ENCODE measurements at places on chromosomes 12 and 14. TPM values are rescaled to one million over a fixed set of nuclear protein-coding genes. Genes with fewer than 3 reads are reported as not detected.

DNA sequence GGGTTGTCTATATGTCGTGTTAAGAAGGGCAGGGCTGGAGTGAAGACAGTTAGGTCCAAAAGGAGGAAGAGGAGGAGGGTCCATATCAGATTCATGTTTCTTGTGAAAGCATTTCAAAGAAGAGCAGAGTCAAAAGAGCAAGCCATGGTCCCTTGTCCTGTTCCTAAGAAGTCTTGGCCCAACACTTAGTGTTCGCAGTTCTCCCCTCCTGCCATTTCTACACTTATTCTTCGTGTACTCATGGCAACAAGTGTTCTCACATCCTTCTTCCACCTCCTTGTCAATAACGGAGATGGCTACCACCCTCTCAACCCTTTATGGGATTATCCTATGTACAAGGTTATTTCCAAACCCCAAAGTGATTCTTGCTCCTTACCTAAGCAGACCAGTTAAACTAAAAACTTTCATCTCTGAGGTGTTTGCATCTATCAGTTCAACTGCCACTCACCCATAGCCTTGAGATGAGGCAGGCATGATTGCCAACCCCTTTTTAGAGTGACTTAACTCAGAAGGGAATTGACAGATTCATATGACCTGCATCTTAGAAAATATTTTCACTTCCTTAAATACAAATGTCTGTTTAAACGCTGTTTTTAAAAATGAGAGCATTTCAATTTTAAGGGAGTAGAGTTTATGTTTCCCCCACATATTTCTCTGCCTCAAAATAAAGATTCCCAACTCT is 19.8 kb upstream of the RNASE2 start:
- DNase-seq, result no peak

DNA sequence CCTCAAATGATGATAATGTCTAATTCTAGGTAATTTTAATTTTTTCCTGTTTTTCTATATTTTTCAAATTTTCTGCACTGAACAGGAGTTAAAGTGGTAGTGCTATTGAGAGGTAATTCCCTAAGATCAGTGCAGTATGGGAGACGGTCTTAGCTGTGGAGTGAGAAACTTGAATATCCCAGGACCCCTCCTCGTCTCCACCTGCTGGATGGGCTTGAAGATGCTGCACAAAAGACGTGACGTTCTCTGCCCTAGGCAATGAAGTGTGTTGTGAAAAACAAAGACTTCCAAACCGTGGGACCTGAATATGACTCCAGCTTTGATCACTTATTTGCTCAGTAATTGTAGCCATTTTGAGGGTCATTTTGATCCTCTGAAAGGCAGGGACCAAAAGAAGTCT is 298.1 kb downstream of the VRK1 start:
- peak; percentile 47 for DNase-seq

DNA sequence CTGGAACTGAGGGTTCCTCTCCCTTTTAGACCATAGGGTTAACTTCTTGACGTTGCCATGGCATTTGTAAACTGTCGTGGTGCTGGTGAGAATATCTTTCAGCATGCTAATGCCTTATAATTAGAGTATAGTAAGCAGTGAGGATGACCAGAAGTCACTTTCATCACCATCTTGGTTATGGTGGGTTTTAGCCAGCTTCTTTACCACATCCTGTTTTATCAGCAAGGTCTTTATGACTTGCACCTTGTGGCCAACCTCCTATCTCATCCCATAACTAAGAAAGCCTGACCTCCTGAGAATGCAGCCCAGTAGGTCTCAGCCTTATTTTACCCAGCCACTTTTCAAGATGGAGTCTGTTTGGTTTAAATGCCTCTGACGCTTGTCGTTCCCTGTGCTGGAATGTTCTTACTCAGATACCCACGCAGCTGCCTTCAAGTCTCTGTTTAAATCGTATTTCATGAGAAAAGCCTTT is 44.2 kb downstream of the BBS10 start:
- no peak for DNase-seq

- DNase-seq, result no peak
These were observed 556.7 kb downstream of the TMEM121 start for GRCh38 chr14:106083082-106083481.

DNA sequence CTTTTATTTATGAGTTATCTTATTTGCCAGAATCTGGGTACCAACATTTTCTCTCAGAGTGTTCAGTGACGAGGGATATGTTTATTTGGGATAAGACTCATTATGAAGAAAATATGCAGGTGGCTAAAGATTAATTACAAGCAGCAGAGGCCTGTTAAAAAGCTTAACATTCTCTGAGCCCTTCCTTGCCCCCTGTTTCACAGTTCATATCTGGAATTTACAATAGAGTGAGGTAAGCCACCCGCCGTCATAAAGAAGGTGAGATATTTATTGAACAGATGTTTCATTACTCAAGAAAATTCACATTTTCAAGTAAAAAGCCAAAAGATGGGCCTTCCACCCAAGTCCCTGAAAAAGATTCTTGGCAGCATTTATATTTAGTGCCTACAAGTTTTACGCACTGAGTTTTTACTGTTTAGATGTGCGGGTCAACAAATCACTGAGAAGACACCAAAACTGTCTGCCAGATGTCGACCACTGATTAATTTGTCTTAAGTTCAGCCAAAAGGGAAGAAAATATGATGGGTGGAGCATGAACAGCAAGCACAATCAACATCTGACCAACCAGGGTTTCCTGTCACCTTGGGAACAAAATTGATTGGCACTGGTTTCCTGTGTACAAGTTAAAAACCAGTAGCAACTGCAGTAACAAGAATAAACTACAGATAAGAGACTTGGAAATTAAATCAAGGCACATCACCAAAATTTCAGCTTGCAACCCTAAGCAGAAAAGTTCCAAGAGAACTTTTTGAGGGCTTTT is 85.5 kb upstream of the PTPRB start:
- no peak for DNase-seq

DNA sequence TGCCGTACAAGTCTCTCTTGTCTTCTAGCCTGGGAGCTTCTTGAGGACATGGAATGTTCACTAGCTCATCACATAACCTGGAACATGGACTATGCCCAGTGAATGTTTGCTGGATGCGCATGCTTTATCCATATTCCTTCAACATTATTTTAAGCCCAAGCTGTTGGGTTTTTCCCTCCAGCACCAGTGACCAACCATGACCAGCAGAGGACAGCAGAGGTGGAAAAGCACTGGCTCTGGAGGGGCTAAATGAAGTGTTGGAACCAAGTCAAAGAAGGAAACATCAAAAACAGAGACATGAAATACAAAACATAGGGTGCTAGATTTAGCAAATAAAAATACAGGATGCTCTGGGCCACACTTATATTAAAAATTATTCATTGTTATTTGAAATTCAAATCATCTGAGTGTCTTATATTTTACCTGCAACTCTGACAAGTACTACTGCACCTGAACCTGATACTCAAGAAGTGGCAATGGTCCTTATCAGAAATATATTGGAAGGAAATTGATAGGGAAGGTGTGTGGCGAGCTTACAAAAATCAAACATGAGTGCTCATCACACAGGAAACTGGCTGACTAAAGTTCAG is 23.1 kb upstream of the HELB start:
- peak; percentile 22 for DNase-seq

DNA sequence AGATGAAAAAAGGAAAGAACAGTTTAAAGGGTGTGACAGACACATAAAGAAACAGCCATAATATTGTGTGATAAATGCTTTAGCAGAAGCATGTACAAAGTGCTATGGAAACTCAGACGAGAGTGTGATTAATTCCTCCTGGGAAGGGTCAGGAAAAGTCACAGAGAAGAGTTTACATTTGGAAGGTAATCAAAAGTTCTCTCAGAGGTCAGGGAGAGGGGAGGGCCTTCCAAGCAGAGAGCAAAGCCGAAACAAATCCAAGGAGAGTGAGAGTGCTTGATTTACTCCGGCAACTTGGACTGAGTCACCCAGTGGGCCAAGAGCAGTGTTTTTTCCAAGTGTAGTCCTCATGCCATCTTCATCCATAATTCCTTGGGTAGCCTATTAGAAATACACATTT is 108.3 kb downstream of the IGF1 start:
- DNase-seq, result no peak

The GARIN6 gene
- total RNA-seq, result not detected

The SRSF5 gene
- 99.7 TPM for total RNA-seq
